Colonic mucosa (tissue), 4 donors: ENCODE measurements at places on chromosomes 5 and 9.

GRCh38 chr5:81609810-81610375 lies 141.0 kb downstream of the SSBP2 start:
- no peak for DNase-seq

GRCh38 chr9:136847088-136847825 lies 2.0 kb upstream of the PHPT1 start:
- DNase-seq: peak; percentile 89

DNA sequence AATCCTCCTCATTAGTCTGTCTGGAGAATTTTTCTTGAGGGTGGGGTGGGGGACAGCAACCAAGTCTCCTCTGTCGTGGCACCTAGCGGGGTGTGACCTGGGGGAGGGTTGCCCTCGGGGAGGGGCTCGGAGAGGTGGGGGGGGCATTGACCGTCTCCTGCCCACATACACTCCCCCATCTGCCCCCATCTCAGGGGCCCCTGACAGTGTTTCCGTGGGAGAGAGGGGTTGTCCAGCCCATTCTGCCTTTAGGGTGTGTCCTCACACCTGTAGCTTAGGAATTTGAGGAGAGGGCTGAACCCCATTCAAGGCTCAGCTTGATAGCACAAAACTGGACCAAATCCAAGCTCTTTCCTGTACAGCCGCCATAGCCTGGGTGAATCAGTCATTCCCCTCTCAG lies 5.9 kb upstream of the CXXC5 start:
- peak; percentile 22 for DNase-seq

DNA sequence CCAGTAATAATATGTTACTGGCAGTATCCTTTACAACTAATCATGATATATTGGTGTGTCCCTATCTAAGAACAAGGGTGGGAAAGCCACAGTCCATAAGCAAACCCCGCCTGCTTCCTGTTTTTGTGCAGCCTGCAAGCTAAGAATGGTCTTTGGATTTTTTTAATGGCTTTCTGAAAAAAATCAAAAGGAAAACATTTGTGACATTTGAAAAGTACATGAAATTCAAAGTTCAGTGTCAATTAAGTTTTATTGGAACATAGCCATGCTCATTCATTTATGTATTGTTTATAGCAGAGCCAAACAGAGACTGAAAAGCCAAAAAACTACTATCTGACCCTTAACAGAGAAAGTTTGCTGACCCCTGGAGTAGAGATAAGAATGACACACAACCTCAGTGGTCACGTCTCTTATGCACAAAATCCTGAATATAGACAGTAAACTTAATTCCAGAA lies 12.8 kb upstream of the TMEM245 start:
- no peak for DNase-seq

- no peak for DNase-seq
Measured at GRCh38 chr5:6758236-6758635, 45.0 kb downstream of the TENT4A start.

DNA sequence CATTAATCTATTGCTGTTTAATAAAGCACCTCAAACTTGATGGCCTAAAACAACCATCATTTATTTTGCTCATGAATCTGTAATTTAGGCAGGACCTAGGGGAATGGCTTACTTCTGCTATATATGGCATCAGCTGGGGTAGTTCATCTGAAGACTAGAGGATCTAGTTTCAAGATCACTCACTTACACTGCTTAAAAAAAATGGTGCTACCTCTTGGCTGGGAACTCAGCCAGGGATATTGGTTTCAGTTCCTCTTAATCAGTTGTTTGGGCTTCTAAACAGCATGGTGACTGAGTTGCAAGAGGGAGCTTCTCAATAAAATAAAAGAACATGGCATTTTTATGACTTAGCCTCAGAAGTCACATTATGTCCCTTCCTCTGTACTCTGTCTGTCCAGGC lies 142.0 kb downstream of the FAM114A2 start:
- no peak for DNase-seq

DNA sequence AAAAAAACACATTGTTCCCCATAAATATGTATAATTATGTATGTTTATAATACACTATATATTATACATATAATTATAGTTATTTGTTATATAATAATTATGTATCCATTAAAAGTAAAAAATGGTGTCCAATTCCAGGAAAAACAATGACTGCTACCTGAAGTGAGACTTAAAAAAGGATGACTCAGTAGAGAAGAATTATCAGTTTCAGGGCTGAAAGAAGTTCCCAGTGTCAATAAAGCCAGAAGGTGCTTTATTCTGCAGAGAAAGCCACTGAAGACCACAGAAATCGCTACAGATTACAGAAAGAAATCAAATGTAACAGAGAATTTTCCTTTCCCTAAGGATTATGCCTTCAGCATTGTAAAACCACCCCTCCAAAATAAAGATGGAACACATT lies 50.9 kb downstream of the ANKRD31 start:
- DNase-seq: no peak

GRCh38 chr9:122212473-122213004 lies 16.2 kb downstream of the LHX6 start:
- no peak for DNase-seq

- no peak for DNase-seq
Measured at GRCh38 chr5:133265257-133265656, 213.4 kb downstream of the HSPA4 start.

DNA sequence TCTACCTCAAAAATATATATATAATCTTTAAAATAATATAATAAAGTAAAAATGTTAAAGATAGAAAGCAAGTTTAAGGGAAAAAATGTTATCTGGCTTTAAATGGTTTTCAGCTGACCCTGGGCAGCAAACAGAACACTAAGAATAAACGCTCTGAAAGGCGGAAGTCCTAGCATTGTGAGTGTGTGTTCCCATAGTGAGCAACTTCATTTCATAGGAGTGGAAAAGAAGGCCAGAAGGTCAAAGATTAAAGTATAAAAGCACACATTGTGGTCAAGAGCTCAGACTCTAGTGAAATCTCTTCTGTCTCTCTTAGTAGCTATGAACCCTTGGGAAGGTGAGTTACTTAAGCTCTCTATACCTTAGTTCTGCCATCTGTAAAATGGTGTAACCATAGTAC lies 374.4 kb downstream of the ENC1 start:
- DNase-seq: no peak

DNA sequence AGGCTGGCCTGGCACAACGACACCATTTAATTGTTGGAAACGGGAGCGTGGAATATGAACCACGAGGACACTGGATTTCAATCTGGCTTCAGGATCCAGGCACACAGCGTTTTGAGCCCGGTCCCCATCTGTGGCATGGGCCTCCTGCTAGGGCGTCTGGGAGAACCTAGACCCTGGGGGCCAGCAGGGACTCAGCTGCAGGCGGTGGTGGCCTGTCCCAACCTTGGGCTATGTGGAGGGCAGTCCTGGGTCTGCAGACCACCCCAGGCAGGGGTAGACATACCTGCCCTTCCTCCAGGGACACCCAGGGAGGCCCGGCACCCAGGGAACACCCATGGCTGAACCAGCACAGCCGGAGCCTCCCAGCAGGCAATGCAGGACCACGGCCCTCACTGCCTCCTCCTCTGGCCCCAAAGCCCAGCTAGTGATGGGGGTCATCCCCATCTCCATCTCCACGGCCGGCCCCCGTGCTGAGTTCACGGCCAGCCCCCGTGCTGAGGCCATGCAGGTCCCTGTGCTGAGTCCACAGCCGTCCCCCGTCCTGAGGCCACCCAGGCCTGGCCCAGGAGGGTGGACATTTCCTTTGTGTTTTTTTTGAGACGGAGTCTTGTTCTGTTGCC lies 18.5 kb upstream of the UBAC1 start:
- no peak for DNase-seq

DNA sequence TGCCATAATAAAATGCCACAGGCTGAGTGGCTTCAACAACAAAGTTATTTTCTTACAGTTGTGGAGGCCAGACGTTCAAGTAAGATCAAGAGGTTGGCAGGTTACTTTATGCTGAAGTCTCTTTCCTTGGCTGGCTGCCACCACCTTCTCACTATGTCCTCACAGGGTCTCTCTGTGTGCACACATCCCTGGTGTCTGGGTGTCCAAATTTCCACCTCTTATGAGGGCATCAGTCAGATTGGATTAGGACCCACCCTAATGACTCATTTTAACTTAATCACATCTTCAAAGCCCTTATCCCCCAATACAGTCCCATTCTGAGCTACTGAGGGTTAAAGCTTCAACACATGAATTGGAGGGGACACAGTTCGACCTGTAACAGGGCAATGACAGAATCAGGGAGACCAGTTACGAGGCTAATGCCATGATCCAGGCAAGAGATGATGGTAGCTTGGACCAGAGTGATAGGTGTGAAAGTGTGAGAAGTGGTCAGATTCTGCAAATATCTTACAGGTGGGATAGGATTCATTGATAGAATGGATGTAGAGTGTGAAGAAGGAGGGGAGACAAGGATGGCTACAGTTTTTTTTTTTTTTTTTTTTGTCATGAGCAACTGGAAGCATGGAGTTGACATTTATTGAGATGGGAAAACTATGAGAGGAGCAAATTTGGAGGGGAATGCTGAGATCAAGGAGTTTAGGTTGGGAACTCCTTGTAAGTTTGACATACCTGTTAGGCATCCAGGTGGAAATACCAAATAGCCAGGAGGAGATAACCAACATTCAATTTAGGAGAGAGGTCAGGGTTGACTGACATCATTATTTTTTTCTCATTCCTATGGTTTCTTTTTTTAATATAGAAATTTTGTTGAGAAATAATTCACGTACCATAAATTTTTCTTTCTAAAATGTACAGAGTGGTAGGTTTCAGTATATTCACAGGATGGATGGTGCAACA lies 39.6 kb upstream of the FGF1 start:
- DNase-seq: no peak

- DNase-seq: no peak
Measured at GRCh38 chr5:156589104-156589945, 260.8 kb upstream of the PPP1R2B start.

DNA sequence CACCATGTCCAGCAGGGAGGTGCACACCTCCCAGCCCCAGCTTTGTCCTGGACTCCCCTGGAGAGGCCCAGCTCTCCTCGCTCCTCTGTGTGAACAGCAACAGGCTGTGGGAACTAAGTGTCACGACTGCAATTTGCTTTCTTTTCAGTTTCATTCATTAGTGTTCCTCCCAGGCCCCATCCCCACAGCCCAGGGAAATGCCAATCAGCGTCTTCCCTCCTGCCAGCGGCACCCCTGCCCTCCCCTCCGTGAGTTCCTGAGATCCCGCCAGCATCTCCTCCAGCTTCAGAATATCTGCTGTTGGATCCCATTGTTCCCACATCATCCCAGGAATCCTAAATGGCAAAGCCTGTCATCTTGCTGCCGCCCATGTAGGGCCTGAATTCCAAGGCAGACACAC lies 13.1 kb upstream of the RPL26L1 start:
- no peak for DNase-seq

- DNase-seq: no peak
Measured at GRCh38 chr5:150645070-150645700, 4.7 kb downstream of the SYNPO start.

GRCh38 chr9:20597862-20598261 lies 24.4 kb downstream of the MLLT3 start:
- DNase-seq: no peak

DNA sequence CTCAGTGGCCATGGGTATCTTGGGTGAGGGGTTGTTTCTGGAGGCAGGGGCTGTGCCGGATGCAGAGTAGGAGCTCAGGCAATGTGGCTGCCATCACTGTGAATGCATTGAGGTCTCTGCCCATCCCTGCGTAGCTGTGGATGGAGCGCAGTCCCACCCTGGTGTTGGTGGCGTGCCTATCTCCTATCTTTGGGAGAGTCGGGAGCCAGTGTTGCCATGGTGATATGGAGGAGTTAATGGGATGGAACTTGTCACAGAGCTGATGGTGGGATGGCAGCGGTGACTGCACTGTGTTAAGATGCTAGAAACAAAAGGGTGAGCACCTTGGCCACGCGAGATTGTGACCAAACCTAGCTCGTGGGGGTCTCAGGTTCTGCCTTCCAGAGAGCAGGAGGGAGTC lies 197.3 kb downstream of the MELK start:
- DNase-seq: no peak

- DNase-seq: no peak
Measured at GRCh38 chr5:21685522-21685921, 1167.6 kb downstream of the CDH12 start.
